ENCODE measurements at places on chromosomes 6 and 20.
A peak's percentile ranks its signal among the peaks of the same experiment; 100 is the strongest.

- DNase-seq = peak; percentile 43
These were observed 30.3 kb downstream of the TBPL1 start for GRCh38 chr6:133983099-133983939.

- DNase-seq = no peak
These were observed 43.8 kb upstream of the LAMA4 start for GRCh38 chr6:112298021-112298745.

DNA sequence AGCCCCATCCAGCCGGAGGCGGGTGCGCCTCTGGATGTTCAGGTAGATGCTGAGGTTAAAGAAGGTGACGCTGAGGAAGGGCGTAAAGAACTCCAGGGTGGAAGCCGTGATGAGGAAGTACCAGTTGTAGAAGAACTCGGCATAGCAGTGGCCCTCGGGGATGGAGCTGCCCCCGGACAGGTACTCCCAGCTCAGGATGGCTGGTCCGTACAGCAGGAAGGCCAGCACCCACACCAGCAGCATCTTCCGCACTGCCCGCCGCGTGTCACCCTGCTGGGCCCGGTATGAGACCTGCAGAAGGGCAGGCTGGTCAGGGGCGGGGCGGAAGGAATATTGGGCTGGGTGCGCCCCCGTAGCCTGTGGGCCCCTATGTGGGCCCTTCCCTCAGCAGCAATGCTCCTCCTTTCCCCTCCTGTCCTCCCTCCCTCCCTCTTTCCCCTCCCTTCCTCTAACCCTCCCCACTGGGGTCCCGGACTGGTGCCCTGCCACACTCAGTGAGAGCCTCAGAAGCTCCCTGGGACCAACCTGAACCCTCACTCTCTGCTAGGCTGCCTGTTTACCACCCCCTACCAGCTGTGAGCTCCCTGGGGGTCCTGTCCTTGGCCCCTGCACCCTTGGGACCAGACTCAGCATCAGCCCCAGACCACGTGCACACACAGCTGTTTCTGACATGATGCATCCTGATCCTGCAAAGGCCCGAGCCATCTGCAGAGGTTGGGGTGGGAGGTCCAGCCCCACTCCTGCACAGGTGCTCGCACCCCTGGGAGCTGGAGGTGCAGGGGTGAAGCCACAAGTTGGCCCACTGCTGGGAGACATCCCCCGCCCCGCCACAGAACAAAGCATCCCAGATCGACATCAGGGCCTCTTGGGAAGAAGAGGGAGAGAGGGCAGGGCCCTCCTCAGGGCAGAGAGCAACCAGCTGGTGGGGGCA lies 3.2 kb downstream of the HRH3 start:
- DNase-seq = no peak

DNA sequence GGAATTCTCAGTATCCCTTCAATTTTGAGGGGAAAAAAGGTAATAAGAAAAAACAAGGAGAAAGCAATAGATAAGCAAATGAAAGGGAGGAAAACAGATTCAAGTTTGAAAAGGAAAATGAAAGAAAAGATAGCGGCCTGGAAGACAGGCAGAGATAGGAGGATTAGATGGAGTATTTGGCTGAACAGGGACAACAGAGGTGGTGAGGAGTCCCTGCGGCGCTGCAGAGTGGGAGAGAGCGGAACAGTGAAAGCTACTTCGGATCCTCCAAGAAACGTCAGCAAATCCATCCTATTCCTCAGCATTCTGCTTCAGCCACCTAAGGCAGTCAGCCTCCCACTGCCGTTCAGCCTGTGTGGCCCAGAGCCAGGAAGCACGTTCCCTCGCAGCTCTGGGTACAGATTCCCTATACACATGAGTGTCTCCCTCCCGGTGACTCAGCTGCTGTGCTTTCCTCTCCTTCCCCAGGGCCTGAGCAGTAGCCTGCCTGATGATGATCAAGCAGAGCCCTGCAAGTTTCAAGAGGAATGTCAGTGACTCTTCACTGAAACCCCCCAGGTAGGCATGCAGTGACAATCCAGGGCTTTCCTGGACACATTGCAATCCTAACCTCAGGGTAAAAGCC lies 43.4 kb upstream of the CDYL start:
- no peak for DNase-seq

GRCh38 chr6:111486921-111487320 lies 3.9 kb upstream of the REV3L start:
- DNase-seq = no peak

DNA sequence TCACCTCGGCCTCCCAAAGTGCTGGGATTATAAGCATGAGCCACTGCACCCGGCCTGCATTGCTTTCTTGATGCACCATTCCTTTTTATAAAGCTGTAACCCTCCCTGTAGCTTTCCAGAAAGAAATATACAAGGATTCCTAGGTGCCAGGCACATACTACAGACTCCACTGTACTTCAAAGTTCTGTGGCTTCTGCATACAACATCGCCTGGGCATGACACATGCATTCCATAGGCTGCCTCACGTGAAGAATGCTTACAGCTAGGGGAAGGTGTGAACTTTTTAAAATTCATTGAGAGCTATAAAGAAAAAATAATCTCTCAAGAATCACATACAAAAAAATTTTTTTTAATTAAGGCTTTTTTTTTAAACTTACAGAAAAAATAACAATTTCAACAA lies 50.2 kb downstream of the TRAM2 start:
- DNase-seq = no peak

GRCh38 chr6:99873084-99873483 lies 120.9 kb downstream of the MCHR2 start:
- DNase-seq = no peak

DNA sequence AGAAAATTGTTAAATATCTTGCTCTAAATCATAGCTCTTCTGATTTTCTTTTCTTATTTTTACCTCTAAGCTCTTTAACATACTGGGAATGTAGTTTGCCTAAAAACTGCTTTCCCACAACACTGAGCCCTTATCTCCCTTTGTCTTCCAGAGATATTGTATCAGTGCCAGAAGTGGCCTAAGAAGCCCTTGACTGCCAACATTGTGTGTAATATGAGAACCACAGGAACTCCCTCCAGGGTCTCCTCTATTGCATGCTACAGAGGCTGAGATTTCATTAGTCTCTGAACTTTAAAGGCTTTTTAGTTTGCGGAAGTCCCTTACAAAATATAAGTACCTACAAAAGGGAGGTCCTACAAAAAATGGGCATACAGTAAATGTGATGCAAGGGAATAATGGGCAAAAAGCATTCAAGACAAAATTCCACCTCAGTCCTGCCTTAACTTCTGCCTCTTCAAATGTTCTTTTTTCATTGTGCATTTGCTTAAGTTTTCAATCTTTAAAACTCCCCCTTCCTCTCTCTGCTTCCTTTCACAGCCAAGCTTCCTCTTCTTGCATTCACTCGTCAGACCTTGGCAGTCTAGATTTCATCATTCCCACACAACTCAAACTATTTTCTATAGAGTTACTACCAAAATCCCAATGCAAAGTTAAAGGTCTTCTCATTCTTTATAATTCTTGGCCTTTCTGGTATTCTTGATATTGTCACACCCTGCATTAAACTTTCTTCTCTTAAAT lies 76.5 kb downstream of the ADGRG6 start:
- no peak for DNase-seq

GRCh38 chr6:26571592-26572296 lies 25.0 kb upstream of the ABT1 start:
- peak; percentile 66 for DNase-seq

DNA sequence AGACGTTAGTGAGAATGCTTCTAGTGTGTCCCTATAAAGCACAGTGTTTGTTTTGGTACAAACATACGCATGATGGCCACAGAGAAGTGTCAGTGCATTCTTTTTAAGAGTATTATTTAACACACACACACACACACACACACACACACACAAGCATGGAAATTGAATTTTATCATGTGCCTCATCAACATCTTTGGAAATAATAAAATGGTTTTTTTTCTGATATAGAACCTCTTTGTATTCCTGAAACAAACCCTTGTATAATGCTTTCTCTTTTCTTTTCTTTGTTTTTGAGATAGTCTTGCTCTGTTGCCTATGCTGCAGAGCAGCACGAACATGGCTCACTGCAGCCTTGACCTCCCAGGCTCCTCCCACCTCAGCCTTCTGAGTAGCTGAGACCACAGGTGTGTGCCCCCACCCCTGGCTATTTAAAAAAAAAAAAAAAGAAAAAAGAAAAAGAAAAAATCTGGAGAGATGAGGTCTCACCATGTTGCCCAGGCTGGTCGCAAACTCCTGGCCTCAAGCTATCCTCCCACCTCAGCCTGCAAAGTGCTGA lies 116.2 kb upstream of the SYNDIG1 start:
- DNase-seq = no peak

DNA sequence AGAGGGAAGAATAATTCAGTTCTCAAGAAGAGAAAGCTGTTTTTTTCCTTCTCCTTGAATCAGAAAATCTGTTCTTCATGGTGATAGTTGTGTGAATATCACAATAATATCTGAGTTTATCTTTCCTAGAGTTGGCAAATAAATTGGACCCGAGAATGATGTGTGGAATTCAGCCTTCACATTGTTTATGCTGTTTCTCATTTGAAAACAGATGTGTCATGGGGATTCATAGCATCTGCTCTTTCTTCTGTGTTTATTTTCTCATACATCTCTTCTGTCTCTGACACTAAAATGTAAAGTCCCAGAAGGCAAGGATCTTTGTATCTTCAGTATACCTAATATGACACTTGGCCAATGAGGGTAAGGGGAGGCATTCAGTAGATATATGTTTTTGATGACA lies 103.6 kb upstream of the SGK1 start:
- no peak for DNase-seq

DNA sequence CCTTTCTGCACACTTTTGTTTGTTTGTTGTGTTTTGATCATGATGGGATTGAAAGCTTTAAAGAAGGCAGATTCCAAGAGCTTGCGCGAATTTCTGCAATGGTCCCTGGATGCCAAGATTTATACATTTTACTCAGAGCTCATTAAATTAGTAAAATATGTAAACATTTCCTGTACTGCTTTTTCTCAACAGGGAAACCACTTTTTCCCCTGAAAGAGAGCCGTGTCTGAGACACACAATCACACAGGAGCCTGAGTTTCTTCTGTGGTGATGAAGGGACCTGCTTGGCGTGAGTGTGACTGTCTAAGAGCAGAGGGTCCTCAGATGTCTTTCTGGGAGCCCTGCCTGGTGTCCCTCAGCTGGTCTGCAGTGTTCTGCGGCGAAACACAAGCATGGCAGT lies 12.1 kb upstream of the TAGAP start:
- no peak for DNase-seq

GRCh38 chr6:89583559-89583958 lies 55.0 kb downstream of the LYRM2 start:
- no peak for DNase-seq

- DNase-seq = no peak
These were observed 212.6 kb upstream of the FOXQ1 start for GRCh38 chr6:1099264-1099663.

- no peak for DNase-seq
These were observed 32.1 kb downstream of the FNDC1 start for GRCh38 chr6:159201336-159201735.

DNA sequence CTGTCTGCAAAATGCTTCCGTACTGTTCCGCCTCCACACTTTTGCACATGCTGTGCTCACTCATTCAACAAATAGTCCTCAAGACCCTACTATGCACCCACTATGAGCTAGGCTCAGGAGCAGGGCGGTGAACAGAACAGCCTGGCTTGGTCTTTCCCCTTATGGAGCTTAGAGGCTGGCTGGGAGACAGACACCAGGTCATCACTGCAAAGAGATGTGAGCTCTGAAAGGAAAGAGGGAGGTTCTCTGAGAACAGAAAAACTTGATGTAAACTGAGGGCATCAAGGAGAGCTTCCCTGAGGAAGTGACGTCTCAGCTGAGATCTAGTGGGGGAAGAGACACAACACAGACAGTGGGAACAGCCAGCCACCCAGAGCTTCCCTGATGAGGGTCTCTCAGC lies 31.0 kb upstream of the TGM2 start:
- DNase-seq = no peak

DNA sequence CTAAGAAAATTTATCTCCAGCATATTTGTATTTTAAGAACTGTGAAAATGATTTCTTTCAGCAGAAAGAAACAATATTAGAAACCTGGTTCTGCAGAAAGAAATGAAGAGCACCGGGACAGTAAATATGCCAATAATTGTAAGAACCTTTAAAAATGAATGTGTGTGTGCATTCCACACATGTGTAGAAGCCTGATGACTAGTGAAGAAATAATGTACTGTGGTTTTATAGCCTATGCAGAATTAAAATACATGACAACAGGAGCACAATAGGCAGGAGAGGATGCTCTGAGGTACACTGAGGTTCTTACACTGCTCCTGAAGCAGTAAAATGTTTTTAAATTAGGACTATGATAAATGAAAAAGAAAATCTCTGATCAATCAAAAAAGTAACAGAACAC lies 48.9 kb downstream of the SNX14 start:
- DNase-seq = no peak

- no peak for DNase-seq
These were observed 17.9 kb downstream of the BPHL start for GRCh38 chr6:3136292-3137011.

- DNase-seq = no peak
These were observed 16.0 kb downstream of the DSE start for GRCh38 chr6:116386581-116387299.

GRCh38 chr6:145155411-145155810 lies 579.9 kb downstream of the EPM2A start:
- no peak for DNase-seq

GRCh38 chr20:8242066-8242465 lies 110.0 kb downstream of the PLCB1 start:
- DNase-seq = no peak

- DNase-seq = no peak
These were observed 68.0 kb upstream of the NXT1 start for GRCh38 chr20:23282546-23282945.

DNA sequence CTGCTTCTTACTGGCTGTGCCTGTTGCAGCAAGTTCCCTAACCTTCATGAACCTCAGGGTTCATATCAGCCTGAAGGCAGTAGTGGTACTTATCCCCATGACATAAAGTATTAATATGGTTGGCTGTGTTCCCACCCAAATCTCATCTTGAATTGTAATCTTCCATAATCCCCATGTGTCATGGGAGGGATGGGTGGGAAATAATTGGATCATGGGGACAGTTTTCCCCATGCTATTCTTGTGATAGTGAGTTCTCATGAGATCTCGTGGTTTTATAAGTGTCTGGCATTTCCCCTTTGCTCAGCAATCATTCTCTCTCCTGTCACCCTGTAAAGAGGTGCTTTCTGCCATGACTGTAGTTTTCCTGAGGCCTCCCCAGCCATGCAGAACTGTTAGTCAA lies 61.8 kb downstream of the FAM229B start:
- no peak for DNase-seq

DNA sequence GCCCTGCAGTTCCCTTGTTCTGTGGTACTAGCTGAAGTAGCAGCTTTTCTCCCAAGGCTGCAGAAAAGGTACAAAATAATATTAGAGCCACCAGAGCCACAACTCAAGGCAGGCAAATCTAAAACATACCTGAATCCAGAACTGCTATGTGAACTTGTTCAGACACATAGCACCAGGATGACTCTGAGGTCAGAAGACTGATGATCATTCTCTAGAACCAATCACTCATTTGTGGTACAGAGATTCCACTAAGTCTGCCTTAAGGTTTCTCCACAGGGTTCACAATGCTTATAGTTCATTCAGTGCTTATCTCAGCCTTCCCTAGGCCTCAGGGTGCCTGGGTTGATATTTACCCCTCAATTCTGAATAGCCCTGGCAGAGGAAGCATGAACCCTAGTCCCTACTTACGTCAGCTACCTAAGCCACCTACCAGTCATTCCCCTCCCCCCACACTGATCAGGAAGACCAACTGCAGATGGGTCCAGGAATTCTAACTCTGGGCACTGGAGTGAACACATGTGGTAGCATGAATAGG lies 140.9 kb upstream of the MOCS1 start:
- DNase-seq = no peak
